ENCODE measurements at places on chromosomes 5 and 9.
A peak's percentile ranks its signal among the peaks of the same experiment; 100 is the strongest.

GRCh38 chr9:25350011-25350410, 328.2 kb downstream of the TUSC1 start:
- DNase-seq, result no peak

GRCh38 chr5:68447136-68447929, 231.8 kb downstream of the PIK3R1 start:
- no peak for DNase-seq

DNA sequence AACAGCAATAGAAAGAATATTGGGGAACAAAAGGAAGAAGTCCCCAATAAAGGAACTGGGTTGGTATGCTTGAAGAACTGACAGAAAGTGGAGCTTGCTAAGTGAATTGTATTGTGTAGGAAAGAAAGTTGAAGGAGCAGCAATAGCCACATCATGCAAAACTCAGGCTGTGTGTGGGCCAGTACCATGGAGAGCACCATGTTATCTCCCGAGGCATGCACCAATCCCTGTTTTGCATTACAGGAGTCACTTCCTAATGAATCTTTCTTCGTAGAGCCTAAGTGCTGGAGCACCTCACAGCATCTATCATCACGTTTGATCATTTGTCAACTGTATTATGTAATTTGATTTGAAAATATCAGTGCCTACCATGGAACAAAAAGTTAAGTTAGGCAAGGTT, 137.7 kb upstream of the NMUR2 start:
- DNase-seq, result no peak

DNA sequence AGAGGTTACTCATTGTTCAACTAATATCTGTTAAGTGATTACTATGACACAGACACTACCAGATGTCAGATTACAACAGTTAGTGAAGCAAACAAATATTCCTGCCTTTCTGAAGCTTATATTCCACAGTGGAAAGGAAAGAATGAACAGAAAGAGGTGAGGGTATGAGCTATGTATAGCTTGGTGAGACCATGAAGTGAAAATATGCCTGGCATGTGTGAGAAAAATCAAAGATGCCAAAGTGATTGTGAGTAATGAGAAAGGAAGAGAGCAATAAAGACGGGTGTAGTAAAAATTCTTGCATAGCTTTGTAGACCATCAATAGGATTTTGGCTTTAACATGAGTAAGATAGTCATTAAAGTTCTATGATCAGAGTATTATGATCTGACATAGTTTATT, 734.5 kb upstream of the NUDT12 start:
- peak; percentile 46 for DNase-seq

DNA sequence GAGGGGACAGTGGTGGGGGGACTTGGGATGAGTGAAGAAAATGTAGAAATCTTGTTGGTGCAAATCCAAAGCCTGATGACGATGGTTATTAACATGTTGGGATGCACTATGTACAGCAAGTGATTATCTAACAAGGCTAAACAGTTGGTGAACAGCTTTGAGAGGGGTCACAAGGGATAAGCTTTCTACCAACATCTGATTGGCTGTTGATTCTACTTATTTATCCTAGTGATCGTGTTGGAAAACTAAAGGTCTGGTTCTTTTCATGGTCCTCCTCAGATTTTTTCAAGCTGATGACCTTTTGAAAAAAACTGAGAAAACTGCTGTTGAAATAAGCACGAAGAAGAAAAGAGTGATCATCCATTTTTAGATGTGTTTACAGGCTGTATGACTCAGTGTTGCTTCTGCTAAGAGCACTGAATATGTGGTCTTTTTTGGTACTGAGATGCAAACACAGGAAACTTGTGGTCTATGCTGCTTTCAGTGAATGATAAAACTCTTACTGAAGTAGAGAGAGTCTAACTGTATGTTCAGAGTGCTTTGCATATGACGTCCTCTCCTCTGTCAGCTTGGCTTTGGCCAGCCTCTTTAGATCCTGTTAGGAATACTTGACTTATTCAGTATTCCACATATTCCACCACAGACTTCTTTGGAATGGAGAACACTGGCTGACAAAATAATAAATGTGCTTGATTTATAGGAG, 174.8 kb downstream of the SLF1 start:
- peak; percentile 76 for DNase-seq

DNA sequence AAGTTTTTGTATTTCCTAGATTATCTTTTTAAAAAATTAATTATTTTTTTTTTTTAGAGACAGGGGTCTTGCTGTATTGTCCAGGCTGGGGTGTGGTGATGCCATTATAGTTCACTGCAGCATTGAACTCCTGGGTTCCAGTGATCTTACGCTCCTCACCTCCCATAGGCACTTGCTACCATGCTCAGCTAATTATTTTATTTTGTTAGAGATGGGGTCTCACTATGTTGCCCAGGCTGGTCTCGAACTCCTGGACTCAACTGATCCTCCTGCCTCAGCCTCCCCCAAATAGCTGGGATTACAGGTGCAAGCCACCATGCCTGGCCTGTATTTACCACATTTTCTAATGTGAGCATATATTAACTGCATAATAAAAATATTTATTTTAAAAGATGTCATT, 274.5 kb downstream of the RFX3 start:
- no peak for DNase-seq

- no peak for DNase-seq
These were observed 392.0 kb downstream of the TMEM161B start for GRCh38 chr5:87876616-87877015.

GRCh38 chr5:90685425-90686022, 126.9 kb downstream of the ADGRV1 start:
- no peak for DNase-seq

- no peak for DNase-seq
These were observed 13.8 kb downstream of the TSPAN17 start for GRCh38 chr5:176660860-176661641.

GRCh38 chr9:120436446-120436845, 143.5 kb downstream of the CDK5RAP2 start:
- no peak for DNase-seq

- DNase-seq, result no peak
These were observed 369.9 kb upstream of the DAB2 start for GRCh38 chr5:39794513-39795210.

DNA sequence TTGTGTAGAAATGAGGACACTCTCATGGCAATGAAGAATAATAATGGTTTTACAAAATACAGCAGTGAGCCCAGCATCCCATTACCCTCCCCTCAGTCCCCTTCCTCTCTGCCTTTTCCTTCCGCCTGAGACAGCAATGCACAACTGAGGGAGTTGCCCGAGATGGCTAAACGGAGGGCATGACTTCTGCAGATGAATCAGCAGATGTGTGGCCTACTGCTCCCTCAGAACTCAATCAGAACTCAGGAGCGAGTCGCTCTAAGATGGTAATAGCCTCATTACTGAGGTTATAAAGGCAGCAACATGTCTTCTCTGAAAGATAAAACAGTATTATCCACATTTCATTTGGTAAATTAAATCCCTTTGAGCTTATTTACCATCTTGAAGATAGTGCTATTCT, 326.6 kb downstream of the ENC1 start:
- DNase-seq, result no peak

GRCh38 chr9:136994888-136995230, 1.5 kb downstream of the CLIC3 start:
- no peak for DNase-seq

DNA sequence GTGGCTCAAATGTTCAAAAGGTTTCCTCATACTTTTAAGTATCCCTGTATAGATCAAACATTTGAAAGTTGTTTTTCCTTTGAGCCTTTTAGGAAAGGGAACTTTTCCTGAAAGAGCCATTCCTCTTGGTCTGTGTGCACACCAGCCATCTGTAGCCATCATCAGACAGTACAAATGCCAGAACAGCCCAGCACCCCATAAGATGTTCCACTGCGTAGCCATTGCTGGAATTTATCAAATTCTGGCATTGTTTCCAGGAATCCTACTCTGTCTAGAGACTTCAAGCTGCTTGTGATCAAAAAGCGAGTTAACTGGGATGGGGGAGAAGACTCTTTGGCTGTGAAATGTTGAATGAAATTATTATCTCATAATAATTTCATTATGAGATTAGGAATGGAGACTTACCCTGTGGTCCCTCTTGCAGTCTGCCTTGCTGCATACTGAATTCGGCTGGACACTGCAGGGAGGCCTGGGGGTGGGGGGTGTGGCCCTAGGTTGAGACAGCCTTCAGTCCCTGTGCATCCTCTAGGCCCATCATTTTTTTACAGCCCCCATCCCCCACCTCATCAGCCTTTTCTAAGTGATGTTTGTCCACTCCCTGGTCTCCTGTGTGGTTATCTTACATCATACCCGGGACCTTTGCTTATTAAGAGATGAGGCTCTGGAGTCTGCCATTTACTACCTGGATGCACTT, 99.8 kb downstream of the RALGPS1 start:
- no peak for DNase-seq

DNA sequence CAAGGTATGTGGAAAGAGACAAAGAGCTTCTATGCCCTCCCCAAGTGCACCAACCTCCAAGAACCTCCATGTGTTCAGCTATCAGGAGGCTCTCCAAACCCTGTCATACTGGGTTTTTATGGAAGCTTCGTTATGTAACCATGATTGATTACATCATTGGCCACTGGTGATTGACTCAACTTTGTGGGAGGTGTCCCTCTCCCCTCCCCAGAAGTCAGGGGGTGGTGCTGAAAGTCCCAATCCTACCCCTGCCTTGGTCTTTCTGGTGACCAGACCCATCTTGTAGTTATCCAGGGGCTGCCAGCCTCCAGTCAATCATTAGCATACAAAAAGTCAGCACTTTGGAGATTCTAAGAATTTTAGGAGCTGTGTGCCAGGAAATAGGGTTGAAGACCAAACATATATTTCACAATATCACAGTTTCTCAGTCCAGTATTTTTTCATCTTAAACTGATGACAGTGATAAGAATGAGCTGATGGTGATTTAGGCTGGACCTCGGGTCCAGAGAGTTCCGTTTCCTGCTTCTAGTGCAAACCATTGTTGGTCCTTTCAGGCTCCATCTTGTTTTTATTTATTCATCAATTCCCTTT, 27.3 kb upstream of the FANCC start:
- no peak for DNase-seq

GRCh38 chr5:130222573-130222972, 318.3 kb downstream of the CHSY3 start:
- DNase-seq, result no peak

DNA sequence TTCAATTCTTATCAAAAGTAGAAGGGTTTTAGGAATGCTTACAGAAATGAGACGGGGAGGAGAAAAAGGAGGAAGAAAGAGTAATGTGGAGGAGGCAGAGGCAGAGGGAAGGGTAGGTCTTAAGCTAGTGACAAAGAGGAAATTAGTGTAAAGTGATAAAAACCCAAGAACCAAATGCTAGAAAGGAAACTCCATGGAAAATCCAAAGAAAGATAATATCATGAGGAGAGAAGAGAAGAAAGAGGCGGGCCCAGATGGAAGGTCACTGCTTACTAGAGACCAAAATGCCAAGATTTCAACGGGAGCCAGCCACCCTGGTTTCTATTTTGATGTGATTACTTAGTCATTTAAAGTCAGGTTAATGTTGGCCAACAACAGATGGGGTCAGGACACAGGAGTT, 68.6 kb upstream of the IL12B start:
- DNase-seq, result no peak

DNA sequence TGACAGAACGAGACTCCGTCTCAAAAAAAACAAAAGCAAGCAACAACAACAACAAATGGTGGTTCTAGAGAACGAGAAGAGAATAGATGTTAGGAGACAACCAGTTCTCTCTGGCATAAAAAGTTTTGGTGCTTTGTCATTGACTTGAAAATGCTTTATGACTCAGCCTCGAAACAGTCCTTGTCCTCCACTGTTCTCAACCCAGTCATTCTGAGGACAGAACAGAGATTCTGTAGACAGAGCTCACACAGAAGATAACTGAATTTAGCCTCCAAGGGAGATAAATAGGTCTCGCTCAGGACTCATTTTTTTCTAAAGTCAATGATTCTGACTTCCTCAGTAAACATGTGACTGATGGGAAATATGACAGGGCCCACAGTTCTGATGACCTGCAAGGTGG, 76.0 kb upstream of the FSTL4 start:
- DNase-seq, result no peak

DNA sequence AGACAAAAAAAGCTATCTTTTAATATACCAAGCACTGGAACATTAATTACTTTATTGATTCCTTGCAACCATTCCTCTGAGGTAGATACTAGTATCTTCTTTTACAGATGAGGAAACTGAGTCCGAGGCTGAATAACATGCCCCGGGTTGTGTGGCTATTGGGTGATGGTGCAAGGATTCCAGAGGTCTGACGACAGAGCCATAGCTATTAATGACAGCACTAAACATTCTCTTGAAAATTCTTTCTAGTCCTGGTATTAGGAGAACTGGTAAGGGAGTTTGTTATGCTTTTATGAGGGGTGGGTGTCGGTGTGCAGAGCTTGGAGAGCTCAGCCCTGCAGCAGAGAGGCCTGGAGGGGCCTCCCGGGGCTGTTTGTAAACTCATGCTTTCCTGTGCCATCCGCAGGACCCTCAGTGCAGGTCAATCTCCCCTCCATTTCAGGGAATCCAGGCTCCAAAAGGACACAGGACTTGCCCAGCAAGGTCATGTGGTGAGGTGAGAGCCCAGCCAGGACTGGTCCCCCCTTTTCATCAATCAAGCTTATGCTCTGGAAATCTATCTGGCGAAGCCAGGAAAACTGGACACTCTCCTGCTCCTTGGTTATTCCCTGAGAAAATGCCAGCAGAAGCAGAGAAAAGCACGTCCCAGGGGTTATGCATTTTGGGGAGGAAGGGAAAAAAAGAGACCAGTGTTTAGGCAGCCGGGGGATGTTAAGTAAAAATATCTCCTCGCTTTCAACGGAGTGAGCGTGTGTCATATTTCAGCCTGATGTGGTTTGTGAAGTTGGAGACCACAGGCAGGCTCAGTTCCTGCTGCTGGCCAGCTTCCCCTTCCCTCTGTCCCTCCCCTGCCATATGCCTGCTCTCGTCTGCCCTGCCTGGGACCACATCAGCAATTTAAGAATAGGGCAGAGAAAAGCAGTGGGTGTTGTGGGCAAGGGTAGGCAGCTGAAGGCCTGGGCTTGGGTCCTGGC, 3.7 kb downstream of the GSN start:
- DNase-seq, result peak; percentile 67

DNA sequence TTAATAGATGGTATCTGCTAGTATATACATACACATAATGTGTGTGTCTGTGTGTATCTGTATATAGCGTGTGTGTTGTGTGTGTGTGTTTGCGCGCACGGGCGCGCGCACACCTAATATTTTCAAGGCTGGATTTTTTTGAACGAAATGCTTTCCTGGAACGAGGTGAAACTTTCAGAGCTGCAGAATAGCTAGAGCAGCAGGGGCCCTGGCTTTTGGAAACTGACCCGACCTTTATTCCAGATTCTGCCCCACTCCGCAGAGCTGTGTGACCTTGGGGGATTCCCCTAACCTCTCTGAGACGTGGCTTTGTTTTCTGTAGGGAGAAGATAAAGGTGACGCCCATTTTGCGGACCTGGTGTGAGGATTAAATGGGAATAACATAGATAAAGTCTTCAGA, 757 bp downstream of the FXN start:
- DNase-seq, result no peak

Data from AG04449 (cell line).